ENCODE measurements at places on chromosomes 7 and 10.

GRCh38 chr10:102280397-102281101, 35.2 kb downstream of the GBF1 start:
- DNase-seq = no peak

DNA sequence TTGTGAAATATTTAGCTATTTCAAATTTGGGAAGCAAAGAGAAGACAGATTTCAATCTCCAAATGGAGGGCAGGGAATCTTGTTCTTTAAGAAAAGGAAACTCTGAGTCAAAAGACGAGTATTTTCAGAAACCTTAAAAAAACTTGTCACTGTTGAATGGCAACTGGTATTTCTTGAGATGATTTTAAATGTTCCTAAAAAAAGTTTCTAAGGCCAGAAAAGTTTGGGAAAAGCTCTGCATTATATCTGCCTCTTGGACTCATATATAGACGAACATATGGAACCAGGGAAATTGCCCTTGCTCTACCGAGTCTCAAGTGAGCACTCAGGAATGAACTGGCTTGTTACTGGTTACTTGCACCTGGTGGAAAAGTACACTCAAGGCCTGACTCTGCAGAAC, 69.5 kb downstream of the ADAM22 start:
- no peak for DNase-seq

DNA sequence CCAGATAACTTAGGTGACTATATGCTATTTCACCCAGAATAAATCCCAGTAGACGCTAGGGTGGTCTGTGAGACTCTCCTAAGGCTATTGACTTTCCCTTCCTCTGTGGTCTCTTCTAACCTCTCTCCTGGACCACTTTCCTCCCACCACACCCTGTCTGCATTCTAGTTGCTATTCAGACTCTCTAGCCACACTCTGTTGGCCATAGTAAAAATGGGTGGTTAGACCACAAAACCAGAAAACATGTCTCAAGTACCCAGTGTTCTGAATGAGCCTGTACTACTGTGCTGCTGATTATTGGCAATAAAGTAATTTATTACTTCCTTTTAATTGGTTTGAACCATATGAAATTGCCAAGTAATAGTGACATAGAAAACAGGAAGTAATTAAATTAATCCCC, 240.8 kb downstream of the KIF20B start:
- DNase-seq = no peak

- no peak for DNase-seq
These were observed 251.1 kb upstream of the LRRN3 start for GRCh38 chr7:110839866-110840265.

- DNase-seq = no peak
These were observed 19.3 kb downstream of the VIPR2 start for GRCh38 chr7:159125104-159125954.

DNA sequence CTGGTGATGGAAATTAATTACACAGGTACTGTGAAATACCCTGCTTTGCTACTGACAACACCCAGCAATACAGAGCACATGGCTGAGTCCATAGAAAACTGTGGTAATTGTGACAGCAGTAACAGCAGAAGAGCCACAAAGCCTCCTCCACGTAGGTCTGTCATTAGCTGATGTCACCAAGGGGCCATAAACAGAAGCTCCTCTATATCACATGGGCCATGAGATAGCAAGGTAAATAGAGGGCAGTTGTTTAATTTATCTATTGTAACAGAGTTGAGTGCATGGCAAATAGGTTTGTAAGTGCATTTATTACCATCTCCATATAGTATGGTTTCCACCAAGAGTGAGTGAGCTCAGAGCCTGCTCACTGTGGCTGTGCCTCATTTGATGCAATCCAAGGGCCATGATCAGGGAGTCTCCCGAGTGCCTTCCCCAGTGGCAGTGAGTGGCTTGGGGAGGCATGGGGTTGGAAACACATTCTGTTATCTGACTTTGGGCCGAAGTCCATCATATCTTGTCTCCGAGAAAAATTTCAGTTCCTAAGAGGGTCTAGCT, 281.2 kb downstream of the SKAP2 start:
- no peak for DNase-seq

DNA sequence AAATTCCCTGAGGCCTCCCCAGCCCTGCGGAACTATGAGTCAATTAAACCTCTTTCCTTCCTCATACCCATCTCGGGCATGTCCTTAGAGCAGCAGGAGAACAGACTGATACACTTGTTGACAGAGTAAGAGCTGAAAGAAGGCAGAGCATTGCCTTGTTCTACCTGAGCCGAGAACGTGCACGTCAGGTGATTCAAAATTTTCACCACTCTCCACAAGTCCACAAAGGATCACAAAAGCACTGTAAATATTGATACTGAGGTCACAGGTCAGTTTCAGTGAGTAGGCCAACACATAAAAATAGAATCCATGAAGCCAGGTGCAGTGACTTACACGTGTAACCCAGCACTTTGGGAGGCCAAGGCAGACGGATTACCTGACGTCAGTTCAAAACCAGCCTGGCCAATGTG, 27.8 kb downstream of the DCLRE1C start:
- DNase-seq = no peak

- DNase-seq = no peak
These were observed 7.7 kb downstream of the CCDC136 start for GRCh38 chr7:128799451-128799850.

GRCh38 chr7:44891791-44892190, 6.5 kb upstream of the PURB start:
- DNase-seq = no peak

GRCh38 chr7:117766913-117767312, 106.3 kb downstream of the CTTNBP2 start:
- DNase-seq = no peak
